Muscle of leg (tissue), 16 donors: ENCODE measurements at places on chromosomes 16 and 17. TPM values are rescaled to one million over a fixed set of nuclear protein-coding genes. Genes with fewer than 3 reads are reported as not detected.

Gene HAS3
- 0.58 TPM for total RNA-seq

Gene SEZ6
- total RNA-seq = 0.04 TPM

Gene RNF167
- 34.6 TPM for total RNA-seq

Gene PRR35
- 0.13 TPM for total RNA-seq

Gene TNFRSF12A
- 39.8 TPM for total RNA-seq

Gene FTO
- 69.1 TPM for total RNA-seq
